NCI-H1092 (cell line): ENCODE measurements at places on chromosomes 6 and 20.

DNA sequence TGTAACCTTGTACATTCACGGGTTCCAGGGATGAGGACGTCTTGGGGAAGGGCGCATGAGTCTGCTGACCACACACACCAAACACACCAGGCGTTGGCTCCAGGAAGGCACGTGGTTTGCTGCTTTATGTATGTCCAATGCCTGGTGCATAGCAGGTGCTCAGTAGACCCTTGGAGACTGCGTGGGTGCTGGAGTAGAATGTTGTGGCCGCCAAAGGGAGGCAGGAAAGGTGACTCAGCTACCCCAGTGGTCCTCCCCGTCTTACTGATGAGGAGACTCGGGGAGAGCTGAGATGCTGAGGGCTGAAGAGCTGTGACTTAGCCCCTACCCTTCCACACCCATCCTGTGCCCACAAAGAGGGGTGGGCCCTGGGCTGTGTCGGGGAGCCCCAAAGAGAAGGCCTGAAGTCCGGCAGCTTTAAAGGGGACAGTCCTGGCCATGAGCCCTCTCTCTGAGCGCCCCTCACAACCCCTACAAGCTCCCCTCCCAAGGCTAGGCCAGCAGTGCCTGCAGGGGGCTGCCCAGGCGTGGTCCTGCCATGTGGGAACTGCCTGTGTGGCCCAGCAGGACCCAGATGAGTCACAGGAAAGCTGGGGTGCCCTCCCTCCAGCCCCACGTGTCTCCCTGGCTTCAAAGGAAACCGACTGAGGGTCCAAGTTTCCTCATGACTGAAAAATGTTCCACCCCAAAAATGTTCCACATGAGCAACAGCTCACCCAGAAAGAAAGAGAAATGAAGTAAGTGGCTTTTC lies 28.0 kb upstream of the PTGIS start:
- DNase-seq: no peak

DNA sequence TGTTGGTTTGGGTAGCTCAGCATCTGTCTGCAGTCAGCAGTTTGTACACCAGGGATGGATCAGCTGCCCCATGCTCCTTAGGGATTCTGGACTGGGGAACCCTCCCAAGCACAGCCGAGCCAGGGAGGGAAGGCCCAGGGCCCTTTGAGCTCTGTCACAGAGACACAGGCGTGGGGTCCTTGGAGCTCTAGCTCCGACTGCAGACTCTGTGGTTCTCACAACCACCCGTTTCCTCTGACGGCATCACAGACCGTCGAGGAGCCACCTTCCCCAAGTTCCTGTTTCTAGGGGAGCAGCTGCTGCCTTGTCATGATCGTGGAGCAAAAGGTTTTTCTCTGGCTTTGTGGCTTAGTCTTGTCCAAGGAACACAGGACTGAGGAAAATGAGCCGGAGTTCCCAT lies at the start of gene SLA2:
SLA2 (minus strand) TSS at position 199 of the 400 bp plus-strand sequence. CDS start 4,861 bp downstream, outside the sequence.
- DNase-seq: no peak

DNA sequence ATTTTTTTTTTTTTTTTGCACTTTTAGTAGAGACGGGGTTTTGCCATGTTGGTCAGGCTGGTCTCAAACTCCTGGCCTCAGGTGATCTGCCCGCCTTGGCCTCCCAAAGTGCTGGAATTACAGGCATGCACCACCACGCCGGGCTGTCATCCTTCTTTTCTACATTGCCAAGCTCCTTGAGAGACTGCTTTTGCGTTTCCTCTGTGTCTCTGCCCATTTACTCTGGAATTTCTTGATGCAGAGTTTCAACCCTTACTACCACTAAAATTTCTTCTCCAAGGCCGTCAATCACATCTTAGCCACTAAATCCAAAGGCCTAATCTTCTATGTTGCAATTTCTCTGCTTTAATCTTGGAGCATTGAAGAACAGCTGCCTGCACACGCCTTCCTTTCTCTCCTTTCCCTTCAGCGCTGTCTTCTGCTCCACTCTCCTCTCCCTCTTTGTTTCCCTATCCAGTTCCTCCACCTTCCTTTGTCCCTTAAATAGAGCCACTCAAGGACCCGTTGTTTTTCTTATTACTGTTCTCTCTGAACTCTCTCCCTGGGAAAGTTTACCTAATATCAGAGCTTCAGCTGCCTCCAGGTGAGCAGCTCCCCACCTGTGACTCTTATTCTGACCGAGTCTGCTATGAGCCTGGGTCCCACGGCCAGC lies 98.8 kb downstream of the SLC35B3 start:
- DNase-seq: no peak

- no peak for DNase-seq
Observed at GRCh38 chr6:95690328-95690727, 113.0 kb downstream of the MANEA start.

DNA sequence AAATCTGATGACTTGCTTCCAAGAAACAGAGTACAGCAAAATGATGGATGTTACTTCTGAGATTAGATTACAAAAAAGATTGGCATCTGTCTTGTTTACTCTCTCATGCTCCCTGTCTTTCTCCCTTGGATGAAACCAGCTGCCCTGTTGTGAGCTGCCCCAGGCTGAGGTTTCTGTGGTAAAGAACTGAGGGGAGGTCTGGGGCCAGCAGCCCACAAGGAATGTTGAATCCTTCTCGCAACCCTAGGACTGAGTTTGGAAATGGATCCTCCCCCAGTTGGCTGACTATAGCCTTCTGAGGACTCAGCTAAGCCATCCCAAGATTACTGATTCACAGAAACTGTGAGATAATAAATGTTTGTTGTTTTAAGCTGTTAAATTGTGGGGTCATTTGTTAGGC lies 5.6 kb upstream of the HECA start:
- DNase-seq: no peak

DNA sequence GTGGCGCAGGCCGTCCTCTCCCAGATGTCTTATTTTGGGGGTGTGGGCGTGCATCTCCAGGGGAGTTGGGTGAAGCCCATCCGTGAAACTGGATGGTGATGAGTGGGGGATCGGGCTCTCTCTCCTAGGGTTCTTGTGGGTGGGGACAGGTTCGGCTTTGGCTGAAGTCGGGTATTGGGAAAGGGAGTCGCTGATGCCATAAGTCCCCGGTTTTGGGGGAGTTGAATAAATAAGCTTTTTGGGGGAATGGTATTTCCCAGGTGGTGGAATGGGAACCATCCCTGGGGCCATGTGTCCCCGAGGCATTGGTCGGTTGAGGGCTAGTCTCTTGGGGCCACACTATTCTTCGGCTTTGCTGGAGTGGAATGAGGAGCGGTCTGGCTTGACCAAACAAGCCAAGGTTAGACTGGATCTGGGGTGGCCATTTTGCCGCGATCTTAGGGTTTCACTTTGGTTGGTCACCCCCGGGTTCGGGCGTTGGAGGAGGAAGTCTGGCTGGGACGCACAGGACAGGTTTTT lies 481 bp downstream of the ZNF133 start:
- no peak for DNase-seq

GRCh38 chr6:135722679-135723078 lies 128.8 kb upstream of the PDE7B start:
- no peak for DNase-seq

DNA sequence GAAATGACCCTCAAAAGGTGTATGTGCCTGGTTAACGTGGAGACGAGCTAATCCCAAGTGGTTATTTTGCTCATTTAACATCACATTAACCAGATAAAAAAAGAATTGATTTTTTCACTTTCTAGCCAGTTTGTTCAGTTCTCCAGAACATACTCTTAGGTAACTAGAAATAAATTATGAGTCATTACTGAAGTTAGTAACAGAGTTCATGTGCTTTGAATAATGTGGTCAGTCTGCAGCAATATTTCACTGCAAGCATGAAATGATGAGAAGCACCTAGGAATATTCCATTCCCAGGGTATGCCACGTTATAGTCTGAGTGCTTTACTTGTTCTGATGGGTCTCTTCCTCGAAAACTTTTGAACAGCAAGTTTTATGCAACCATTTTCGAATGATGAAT lies 138.3 kb upstream of the INSM1 start:
- DNase-seq: no peak

DNA sequence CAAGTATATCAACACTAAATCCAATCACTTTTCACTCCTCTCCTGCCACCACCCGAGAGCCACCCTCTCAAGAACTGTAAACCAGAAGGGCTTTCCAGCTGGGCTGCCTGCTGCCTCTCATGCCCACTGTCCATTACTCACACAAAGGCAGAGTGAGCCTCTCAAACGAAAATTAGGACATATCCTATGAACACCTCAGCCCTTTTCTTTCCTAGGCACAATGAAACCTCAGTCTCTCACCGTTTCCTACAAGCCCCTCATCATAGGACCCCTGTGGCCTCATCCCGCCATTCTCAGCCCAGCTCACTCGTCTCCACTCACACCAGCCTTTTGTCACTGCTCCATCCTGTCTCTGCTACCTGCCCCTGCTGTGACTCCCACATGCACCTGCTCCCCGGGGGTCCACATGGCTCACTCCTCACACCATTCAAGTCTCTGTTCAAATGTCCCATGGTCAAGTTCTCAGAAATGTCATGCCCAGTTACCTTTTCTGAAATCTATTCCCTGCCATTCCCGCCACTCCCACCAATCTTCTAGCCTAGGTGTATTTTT lies 7.4 kb downstream of the HLA-F start:
- DNase-seq: no peak

DNA sequence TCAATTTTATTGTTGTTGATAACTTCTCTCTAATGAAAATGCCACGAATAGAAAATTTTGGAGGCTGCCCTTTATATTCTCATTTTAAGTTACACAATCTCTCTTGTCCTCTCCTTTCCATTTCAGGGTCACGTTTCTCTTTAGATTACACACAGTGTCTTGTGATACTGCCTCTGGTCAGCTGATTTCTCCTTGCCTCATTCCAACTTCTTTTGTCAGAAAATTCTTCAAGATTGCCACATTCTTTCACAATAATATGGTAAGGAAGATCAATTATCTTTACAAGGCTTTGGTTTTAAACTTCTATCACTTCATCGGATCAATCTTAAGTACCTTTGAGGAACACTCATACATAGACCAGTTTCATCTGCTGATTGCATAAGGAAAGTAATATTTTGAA lies 370.3 kb downstream of the RFPL4B start:
- no peak for DNase-seq

GRCh38 chr6:4451081-4451480 lies 315.7 kb upstream of the ECI2 start:
- no peak for DNase-seq

DNA sequence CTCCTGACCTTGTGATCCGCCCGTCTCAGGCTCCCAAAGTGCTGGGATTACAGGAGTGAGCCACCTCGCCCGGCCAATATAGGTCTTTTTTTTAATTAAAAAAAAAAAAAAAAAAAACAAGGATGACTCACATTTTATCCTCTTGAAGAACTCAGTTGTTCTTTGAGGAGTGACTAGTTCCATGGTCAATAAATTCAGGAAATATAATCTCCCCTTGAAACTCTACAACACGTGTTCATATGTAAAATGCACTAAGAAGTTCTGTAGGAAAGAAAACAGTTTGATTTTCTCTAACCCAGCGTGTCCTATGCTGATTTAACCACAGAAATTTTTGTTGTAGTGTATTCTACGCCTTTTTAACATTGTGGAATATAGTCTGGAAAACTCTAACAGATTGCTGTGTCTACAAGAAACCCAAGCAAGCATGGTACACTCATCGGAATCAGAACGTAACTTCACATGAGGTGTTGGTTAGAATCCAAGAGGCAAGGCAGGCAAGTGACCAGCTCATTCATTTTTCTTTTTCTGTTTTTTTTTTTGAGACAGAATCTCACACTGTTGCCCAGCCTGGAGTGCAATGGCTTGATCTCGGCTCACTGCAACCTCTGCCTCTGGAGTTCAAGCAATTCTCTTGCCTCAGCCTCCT lies 79.0 kb upstream of the ZNF217 start:
- no peak for DNase-seq

DNA sequence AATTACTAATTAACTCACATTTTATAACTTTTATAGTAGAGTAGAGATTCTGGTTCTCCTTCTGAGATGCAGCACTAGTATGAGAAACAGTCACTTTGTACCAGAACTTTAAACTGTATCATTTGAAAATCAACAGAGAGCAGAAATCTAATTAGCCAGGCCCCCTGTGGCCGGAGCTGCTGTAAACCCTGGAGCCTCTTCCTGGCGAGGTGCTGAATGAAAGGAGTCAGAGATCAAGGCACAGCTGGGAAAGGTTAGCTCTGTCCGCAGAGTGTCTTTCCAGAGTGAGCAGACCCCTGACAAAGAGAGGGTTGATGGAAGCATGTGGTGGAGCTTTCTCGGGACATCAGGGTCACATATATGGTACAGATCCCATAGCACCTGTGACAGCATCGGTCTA lies 703.8 kb downstream of the RFPL4B start:
- no peak for DNase-seq

GRCh38 chr6:46948699-46949098 lies 27.0 kb upstream of the ADGRF5 start:
- no peak for DNase-seq

DNA sequence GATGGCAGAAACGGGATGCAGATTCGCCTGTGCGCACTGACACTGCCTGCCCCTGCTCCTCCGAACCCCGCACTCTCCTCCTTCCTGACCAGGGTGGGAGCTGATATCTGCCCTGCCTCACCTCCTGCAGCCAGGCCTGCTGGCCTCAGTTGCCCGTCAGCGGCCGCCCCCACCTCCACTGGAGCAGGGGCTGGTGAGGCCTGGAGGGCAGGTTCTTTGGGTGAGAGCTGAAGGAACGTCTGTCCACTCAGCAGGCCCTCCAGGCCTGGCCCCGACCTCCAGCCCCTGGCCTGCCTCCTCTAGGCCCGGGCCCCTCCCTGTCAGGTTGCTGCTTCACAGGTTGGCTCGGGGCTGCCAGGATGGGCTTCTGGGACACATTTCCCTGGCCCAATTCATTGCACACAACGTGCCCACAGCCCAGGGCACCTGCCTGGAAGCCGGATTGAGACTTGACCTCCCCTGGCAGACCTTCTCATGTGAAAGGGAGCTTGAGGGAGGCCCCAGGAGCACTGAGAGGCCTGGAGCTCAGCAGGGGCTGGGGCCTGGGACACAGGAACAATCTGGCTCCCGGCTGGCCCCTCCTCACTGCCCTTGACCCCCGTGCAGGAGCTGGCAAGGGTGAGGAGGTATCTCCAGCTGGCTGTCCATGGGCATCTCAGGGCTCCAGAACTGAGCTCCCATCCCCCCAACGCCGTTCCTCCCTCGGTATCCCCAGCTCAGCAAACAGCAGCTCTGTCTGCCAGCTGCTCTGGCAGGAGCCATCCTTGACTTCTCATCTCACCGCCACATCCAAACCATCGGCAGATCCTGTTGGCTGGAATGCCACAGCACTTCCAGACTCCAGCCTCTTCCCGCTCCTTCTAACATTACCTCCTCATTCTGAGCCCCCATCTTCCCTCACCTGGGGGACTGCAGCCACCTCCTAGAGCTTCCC lies 39.5 kb downstream of the SPDEF start:
- no peak for DNase-seq

GRCh38 chr6:139054001-139054400 lies 25.5 kb downstream of the ABRACL start:
- DNase-seq: no peak
